ENCODE measurements at places on chromosomes 5 and 9. TPM values are rescaled to one million over a fixed set of nuclear protein-coding genes. Genes with fewer than 3 reads are reported as not detected.

TAF11L10 gene
- total RNA-seq = not detected

TMC1 gene
- total RNA-seq = not detected

NIPBL gene
- 15.7 TPM for total RNA-seq

NUDT12 gene
- 15.5 TPM for total RNA-seq

PLCXD3 gene
- not detected for total RNA-seq

INSL4 gene
- total RNA-seq = 3.3 TPM

NTNG2 gene
- total RNA-seq = 0.07 TPM

BNC2 gene
- total RNA-seq = 5.8 TPM

PTPN3 gene
- total RNA-seq = 9.2 TPM

PCDHB4 gene
- total RNA-seq = not detected

GHR gene
- total RNA-seq = 0.47 TPM

CD14 gene
- 2.6 TPM for total RNA-seq

SLC4A9 gene
- total RNA-seq = not detected

LOX gene
- 0.30 TPM for total RNA-seq

MSANTD3 gene
- 78.2 TPM for total RNA-seq

PCDHGA2 gene
- 0.12 TPM for total RNA-seq

EXOSC2 gene
- total RNA-seq = 45.5 TPM

DNA sequence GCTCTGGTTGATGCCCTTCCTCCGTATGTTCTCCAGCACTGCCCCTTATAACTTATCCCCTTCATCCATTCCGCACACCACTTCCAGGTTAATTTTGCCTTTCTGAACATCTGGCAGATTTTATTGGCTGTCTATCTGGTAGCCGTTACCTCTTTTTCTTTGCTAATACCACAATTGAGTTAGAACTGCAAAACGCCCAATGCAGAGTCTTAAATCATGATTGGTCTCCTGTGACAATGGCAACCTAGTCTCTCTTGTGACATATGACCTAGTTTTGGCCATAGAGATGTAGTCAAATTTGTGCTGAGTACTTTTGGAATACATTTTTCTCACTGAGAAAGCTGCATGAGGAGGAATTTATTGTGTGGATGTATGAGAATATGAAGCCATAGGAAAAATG lies 365.7 kb upstream of the PRR16 start:
- no peak for DNase-seq

DNA sequence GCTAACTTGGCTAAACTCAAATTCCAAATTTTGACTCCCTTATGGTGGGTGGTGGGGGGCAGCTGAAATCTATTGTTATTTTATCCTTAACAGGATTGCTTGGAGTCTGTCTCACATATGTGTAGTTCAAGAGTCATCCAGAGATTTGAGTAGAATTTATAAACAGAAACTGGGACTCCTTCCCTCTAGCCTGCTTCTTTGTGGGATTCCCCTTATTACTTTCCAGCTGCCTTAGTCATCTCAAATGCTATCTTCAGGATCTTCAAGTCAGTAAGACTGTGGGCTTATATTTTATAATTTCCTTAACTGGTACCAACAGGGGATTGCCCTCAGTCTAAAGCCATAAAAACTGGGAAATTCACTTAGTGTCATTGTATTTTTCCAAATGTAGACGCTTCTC lies 55.5 kb downstream of the NNT start:
- no peak for DNase-seq

GRCh38 chr9:138074516-138074915 lies 196.9 kb downstream of the CACNA1B start:
- DNase-seq = no peak

GRCh38 chr5:6792911-6793471 lies 79.8 kb downstream of the TENT4A start:
- no peak for DNase-seq

GRCh38 chr9:99966001-99966400 lies 59.5 kb downstream of the STX17 start:
- no peak for DNase-seq

DNA sequence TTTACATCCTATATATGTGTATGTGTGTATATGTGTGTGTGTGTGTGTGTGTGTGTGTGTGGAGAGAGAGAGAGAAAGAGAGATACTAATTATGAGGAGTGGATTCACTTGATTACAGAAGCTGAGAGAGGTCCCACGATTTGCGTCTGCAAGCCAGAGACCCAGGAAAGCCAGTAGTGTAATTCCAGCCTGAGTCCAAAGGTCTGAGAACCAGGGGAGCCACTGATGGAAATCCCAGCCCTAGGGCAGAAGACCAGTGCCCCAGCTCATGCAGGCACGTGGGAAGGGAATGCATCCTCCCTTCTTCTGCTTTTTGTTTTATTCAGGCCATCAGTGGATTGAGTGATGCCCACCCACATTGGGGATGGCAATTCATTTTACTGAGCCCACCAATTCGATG lies 74.8 kb downstream of the PCSK5 start:
- DNase-seq = no peak

- DNase-seq = no peak
Measured at GRCh38 chr5:179733772-179734126, 1.1 kb downstream of the MAML1 start.

DNA sequence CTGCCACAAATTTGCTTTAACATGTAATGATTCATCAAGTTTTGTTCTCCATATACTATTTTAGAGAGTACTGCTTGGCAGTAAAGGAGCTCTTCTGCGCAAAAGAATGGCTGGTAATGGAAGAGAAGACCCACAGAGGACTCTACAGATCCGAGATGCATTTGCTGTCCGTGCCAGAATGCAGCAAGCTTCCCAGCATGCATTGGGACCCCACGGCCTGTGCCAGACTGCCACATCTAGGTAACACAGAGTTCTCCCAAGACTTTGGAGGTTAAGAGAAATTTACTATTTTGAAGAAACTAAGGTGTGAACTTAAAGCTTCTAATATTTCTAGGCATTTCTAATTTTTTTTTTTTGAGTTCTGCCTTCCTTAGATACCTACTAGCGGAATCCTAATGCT lies 107.1 kb downstream of the MUSK start:
- no peak for DNase-seq

GRCh38 chr9:24045150-24045549 lies 219.1 kb upstream of the ELAVL2 start:
- no peak for DNase-seq

GRCh38 chr5:111929867-111930266 lies 172.9 kb upstream of the NREP start:
- no peak for DNase-seq

GRCh38 chr5:94102849-94103248 lies 361.4 kb upstream of the POU5F2 start:
- DNase-seq = no peak

DNA sequence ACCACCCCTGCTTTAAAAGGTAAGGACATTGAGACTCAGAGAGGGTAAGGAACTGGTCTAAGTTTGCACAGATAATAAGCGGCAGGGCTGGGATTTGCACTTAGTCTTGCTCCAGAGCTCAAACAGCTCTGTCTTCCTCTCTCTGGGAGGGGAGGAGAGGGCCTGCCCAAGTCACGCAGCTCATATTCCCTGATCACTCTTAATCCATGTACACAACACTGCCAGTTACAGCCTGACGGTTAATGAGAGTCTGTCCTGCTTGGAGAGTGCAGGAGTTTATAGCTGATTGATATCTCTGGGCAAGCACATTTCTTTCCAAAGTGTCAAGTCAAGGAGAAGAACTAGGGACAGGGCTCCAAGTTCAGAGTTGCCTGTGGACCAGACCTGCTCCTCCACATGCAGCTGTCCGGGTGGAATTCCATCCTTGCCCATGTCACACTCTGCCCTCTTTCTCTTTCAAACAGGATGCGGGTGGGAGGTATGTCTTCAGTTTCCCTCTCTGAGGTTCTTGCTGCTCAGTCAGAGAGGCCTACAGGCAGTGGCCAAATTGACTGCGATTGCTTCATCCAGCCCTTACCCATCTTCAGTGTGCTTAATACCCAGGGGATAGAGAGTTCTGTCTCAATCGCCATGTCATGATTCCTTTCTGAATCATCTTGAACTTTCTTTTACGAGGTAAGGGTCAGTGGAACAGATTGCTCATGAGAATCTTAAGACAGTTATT lies 54.5 kb downstream of the GALNT12 start:
- peak; percentile 31 for DNase-seq

DNA sequence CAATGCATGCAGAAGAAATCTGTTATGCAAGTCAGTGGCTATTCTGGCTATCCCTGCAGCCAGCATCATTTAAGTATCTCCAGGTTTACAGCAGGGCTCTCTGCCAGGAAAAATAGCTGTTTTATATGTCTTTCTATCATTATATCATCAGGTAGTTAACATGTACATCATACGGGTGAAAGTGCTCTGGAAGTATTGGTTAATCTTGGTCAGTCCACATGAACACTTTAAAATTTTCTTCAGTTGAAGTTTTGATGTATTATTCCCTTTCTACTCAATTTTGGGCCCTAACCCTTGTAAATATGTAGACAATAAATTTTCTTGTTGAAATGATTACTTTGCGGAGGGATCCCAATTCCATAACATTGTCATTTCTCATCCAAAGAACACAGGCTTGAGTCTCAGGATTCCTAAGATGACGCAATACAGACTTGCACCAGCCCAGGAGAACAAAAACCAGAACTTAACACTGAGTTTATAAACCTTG lies 67.5 kb downstream of the SEMA6A start:
- DNase-seq = no peak

GRCh38 chr9:102483651-102484050 lies 511.5 kb upstream of the CYLC2 start:
- DNase-seq = no peak

- DNase-seq = no peak
Measured at GRCh38 chr5:142637871-142638270, 48.0 kb downstream of the FGF1 start.

DNA sequence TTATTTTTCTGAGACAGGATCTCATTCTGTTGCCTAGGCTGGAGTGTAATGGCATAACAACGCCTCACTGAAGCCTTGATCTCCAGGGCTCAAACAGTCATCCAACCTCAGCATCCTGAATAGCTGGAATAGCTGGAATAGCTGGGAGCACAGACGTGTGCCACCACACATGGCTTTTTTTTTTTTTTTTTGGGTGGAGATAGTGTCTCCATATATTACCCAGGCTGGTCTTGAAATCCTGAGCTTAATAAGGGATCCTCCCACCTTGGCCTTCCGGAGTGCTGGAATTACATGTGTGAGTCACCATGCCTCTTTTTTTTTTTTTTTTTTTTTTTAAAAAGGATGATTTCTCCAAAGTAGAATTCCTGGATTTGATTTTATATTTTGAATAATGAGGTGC lies 60.7 kb downstream of the NSD1 start:
- DNase-seq = peak; percentile 79

DNA sequence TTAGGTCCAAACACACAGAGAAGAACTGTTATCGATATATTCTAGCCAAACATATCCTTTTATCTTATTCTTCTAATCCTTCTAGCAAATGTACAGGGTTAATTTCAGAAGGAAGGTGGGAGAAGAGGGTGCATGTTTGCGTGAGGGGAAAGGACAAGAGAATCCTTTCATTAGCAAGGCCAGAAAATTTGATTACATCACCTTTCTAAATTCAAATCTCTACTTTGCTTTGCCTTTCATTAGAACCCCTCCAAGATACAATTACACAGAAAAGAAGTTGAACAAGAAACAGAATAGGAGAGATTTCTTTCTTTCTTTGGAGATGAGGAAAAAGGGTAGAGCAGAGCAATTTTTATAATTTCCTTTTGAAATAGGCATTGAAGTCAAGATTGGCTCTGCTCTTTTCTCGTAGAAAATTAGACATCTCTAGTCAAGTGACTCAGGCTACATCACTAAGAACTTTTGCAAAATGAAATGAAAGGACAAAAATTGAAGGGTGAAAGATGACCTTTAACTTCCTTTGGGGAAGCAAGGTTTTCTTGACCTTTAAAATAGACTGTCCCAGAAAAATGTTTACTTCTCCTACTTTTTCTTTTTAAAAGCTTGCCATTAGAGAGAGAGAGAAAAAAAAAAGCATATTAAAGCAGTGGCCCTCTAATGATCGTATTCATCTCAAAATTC lies 81.2 kb downstream of the TTLL11 start:
- no peak for DNase-seq

GRCh38 chr5:15807871-15808270 lies 307.9 kb downstream of the FBXL7 start:
- DNase-seq = no peak

GRCh38 chr9:80649001-80649420 lies 1040.3 kb downstream of the TLE1 start:
- DNase-seq = no peak

DNA sequence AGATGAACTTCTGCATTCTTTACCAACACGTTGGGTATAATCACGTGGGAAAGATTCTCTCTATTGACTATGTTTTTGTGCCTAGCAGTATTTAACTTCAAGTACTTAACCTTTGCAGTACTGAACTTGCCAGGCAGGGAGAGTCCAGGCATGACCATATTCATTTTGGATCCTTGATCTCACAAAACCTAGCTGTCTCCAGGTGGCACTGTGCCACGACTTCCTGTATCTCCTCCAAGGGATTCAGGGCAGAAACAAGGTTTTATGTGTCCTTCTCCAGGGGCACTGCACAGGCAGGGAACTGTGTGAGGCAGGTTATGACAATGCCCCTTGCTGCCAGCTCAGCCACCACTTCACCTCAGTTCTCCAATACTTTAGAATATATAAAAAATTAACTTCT lies 11.7 kb upstream of the IFNA5 start:
- DNase-seq = no peak

GRCh38 chr9:37430841-37431597 lies 8.5 kb downstream of the GRHPR start:
- no peak for DNase-seq

GRCh38 chr5:124079062-124079461 lies 567.1 kb downstream of the CSNK1G3 start:
- no peak for DNase-seq

DNA sequence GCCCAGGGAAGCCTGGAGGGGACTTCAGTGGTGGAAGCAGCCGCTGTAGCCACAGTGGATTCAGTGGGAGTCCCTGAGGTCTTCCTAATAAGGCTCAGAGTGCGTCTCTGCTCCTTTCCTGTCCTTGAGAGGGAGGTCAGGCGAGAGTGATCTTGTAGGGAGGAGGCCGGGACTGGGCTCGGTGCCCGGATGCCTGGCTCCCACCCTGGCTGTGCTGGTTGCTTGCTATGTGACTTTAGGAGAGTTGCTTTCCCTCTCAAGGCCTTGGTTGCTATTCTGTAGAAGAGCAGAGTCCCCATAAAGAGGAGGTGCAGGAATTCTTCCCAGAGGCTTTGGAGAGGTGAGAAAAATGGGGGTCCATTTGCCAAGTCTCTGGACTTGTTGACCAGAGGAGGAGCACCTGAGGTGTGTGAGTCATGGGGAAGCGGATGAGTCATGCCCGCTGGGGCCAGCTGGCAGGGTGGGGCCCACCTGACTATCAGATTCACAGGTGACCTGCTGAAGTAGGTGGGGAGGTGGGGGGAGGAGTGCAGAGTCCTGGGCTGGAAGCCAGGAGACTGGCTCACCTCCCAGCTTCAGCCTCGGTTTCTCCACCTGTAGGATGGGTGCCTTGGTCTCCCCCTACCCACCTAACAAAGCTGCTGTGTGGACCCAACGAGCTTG lies 13.8 kb downstream of the GSN start:
- DNase-seq = no peak

- no peak for DNase-seq
Measured at GRCh38 chr5:11955331-11955730, 51.1 kb upstream of the CTNND2 start.
